Mesangial cell (primary cell): ENCODE measurements at places on chromosomes 1 and 21. TPM values are rescaled to one million over a fixed set of nuclear protein-coding genes. Genes with fewer than 3 reads are reported as not detected.

FOXD3 gene
- total RNA-seq = not detected in 2 replicates

SPRR2B gene
- not detected in 2 replicates for total RNA-seq

MPZ gene
- total RNA-seq = 0.38 and 0.49 TPM in 2 replicates

FCRL1 gene
- total RNA-seq = not detected in 2 replicates

LINGO4 gene
- not detected in 2 replicates for total RNA-seq

KCNJ15 gene
- total RNA-seq = 19.9 and 79.2 TPM in 2 replicates

TNNT2 gene
- 0.65 and 2.3 TPM in 2 replicates for total RNA-seq

ZNF669 gene
- total RNA-seq = 4.6 and 7.4 TPM in 2 replicates

WDR64 gene
- not detected in 2 replicates for total RNA-seq

NDUFS2 gene
- total RNA-seq = 98.3 and 117 TPM in 2 replicates

PROX1 gene
- total RNA-seq = under 0.01 and 0.51 TPM in 2 replicates

HRNR gene
- total RNA-seq = not detected in 2 replicates

DEPDC1 gene
- 3.0 and 43.0 TPM in 2 replicates for total RNA-seq

FMOD gene
- total RNA-seq = 0.25 TPM in 1 of 2 replicates, not detected in the other

SPRR1B gene
- total RNA-seq = not detected in 2 replicates
